ENCODE measurements at places on chromosomes 12 and 14.

DNA sequence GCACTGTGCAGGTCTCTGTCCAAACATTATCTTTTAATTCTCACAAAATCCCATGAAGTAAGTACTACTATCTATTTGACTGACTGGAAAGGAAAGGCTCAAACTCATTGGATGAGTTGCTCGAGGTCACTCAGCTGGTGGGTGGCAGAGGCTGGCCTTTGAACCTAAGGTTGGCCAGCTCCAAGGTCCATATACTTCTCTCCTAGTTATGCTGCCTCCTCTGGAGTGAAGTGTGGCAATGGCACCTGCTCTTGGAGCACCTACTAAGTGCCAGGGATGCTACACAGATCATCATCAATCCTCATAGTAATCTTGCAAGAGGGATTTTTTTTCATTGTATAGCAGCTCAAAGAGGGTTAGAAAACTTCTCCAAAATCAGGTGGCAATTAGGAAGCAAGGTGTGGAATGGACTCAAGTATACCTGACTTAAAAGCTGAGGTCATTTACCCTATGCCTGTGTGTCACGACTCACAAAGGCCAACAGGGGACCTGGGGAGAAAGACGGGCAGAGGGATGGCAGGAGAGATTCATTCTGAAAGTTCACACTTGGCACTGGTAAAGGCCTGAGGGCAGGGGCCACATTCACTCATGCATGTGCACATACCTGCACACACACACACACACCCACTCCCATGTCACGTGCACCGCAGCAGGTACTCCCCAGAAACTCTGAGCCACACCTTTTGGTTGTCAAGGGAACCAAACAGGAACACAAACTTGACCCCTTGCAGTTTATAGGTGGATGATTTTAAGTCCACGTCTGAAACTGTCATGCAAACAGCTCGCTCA, 146.4 kb downstream of the FOXN3 start:
- no peak for DNase-seq

DNA sequence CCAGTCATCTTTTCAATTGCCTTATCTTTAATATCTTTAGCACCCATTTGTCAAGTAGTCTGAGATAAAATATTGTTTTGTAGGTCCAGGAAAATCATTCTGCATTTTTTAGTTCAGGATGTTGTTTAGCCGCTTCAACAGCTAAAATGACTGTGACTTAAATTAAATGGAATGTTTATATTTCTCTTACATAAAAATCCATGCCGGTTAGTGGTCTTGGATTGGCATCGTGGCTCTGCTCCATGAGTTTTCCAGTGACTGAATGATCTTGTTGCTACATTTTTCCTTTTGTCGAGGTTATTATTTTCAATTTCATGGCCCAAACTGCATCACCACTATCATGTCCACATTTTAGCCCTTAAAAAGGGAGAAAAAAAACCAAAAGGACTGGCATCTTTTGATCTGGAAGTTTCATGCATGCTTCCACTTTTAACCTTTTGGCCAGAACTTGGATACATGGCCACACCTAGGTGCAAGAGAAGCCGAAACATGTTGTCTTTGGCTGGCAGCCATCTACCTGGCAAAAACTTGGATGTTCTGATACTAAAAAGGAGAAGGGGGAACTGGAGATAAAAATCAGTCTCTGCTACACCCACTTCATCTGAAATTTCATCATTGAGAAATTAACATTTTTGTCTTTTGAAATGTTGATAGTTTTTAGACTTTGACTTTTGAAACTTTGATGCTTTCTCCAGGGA, 142.4 kb downstream of the OTOGL start:
- DNase-seq: no peak

- DNase-seq: peak; percentile 14
Observed at GRCh38 chr12:6039894-6040601, 84.4 kb downstream of the VWF start.

- no peak for DNase-seq
Observed at GRCh38 chr12:71011261-71011660, 90.7 kb upstream of the PTPRR start.

DNA sequence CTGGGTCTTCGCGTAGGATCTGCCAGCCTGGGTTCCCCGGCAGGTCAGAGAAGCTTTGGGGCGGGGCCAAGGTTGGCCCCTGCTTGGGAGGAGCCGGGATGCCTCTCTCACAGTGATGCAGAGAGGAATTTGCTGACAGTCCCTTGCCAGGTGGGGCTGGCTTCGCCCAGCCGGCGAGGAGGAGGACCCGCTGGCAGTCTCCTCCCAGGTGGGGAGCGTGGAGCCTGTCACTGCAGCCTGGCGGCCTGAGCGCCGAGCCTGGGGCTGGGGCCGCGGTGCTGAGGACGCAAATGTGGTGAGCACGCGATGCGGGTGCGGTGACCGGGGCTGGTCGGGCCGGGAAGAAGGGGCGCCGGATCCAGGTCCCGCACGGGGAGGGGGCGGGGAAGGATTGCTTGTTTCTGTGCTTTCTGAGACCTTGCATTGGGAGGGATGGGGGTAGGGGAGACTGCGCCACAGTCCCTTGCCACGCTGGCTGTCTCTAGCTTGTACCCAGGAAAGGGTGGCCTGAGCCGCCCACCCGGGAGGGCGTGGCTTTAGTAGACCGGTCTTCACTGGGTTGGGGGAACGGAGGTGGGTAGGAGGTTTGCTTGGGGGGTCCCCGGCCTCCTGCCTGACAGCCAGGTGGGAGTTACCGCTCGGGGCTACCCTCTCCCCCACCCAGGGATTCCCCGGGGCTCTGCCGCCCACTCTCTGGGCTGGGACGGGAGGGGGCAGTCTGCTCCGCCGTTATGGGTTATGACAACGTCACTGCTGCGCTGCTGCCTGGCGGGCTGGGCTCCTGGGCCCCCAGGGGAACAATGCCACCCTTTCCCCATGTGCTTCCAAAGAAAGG, at the start of gene TMEM63C:
Gene TMEM63C, plus strand, starts transcription at position 196 of the 835 bp plus-strand sequence. CDS start 37,016 bp downstream, outside the sequence.
- peak; percentile 55 for DNase-seq

- no peak for DNase-seq
Observed at GRCh38 chr12:13631873-13632272, 349.5 kb downstream of the GRIN2B start.

DNA sequence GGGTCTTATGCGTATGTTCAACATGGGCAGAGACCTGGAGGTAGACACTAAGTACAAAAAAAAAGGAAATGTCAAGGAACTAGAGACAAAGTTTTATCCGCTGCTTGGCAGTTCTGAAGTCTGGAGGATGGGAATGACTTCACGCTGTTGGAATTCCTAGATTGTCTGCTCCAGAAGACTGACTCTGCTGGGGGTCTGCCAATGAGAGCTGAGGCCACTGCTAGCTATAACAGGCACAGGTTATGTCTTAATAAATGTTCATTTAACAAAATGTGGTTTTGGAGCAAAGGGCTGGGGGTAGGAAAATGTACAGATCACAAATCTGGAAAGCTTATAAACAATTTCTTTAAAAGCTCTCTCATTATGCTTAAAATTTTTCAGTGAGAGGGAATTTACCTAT, 5.9 kb downstream of the RNASE8 start:
- no peak for DNase-seq

- DNase-seq: no peak
Observed at GRCh38 chr12:4256043-4256826, 17.3 kb upstream of the CCND2 start.

- DNase-seq: no peak
Observed at GRCh38 chr14:89428546-89429198, 11.6 kb upstream of the FOXN3 start.

- no peak for DNase-seq
Observed at GRCh38 chr12:19957308-19958125, 410.8 kb upstream of the PDE3A start.

GRCh38 chr14:104732931-104733681, 9.1 kb downstream of the ADSS1 start:
- DNase-seq: no peak

DNA sequence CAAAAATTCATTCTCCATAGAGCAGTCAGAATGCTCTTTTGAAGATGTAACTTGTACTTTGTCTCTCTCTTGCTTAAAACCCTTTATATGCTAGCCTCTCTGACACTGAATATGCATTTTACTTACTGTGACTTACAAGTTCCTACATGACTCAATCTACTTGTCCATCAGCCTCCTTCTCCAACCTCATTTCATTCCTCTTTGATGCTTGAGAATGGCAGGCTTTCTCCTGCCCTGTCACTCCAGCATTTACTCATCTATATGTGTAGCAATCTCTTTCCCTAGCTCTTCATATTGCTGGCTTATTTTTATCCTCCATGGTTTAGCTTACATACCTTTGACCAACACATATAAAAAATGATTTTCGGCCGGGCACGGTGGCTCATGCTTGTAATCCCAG, 561.9 kb downstream of the CCER1 start:
- no peak for DNase-seq

DNA sequence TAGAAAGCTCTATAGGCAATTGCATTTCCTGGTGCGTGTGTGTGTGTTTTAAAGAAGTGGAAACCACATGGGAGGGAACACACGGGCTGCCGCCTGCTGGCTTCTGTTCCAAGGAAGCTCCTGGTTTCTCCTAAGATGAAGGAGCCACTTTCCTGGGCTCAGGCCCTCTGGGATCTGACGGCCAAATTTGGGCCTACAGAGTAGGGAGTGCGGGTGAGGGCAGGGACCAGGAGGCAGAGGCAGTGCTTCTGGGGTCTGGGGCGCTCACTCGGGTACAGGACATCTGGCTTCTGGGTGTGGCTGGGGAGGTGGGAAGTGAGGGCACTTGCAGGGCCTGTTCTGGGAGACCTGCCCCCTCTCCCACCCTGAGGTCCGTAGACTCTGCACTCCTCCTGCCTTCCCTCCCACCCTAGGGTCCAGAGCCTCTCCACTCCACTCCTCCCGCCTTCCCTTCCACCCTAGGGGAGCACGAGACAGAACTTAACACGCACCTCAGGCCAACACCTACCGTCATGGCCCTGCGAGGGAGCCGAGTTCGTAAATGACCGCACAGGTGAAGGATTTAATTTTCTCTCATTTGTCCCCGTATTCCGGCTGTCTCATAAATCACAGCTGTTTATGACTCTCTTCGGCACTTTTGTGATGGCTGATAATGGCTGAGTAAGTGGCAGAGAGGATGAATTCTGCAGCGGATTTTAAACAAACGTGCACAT, 127.7 kb downstream of the KIF26A start:
- no peak for DNase-seq

DNA sequence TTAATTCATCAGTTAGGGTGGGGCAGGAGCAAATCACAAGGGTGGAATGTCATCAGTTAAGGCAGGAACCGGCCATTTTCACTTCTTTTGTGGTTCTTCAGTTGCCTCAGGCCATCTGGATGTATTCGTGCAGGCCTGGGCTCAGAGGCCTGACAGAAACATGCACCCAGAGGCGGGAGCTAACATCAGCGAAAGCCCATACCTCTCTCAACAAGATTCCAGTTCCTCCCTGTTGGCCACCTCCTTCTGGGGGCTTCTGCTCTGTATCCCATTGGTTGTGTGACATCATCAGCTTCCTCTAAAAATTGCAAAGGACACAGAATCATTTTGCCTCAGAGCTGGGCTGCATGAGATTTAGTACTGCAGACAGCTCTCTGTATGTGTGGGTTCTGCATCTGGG, 134.3 kb downstream of the ZNF664 start:
- no peak for DNase-seq

DNA sequence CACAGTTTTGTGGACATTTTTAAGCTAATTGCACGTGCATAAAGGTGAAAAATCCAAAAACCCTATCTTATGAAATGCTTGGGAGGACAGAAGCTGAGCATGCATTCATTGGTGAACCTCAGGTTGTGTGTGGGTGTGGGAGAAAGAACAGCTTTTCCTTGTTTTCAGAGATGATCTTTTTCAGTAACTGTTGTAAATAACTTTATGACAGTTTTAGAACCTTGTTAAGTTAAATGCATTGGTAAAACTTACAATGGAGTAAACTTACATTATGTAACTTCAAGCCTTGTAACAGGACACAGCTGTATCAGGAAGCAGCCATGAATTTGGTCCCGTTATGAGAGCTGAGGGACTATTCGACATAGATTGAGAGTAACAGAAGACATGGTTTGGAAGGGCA, 587.4 kb downstream of the GALC start:
- no peak for DNase-seq

DNA sequence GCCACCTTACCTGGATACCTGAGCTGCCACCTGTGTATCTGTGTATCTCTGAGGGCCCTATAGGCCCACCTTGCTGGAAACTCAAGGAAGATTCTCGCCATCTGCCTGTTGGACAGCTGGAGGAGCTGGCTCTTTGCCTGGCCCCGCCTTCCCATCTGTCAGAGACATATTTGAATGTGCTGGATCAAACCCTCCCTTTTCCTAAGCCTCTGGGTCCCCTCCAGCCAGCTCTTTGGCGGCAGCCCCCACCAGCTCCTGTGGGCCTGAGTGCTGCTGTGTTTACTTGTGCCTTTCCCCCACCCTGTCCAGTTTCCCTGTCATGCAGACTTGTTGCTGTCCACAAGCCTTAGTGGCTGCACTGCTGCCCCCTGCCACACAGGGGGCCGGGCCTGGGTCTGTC, 55.9 kb upstream of the SRSF5 start:
- no peak for DNase-seq

DNA sequence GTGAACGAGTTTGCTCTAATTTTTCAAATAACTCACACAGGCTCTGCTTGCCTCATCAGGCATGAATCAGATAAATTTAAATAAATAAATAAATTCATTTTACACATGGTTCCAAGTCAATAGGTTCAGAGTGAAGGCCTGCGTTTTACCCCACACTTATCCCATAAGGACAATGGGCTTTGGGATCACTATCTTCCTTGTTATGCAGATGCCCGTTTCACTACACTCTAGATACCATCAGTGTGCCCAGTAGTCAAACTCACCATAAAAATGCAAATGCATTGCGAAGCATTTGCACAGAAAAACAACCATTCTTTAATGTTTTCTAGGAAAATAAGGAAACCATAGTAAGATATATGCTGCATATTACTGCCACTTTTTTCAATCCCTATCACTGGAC, 155.9 kb upstream of the CCDC196 start:
- DNase-seq: no peak

- no peak for DNase-seq
Observed at GRCh38 chr12:130831876-130832405, 7.1 kb downstream of the STX2 start.

DNA sequence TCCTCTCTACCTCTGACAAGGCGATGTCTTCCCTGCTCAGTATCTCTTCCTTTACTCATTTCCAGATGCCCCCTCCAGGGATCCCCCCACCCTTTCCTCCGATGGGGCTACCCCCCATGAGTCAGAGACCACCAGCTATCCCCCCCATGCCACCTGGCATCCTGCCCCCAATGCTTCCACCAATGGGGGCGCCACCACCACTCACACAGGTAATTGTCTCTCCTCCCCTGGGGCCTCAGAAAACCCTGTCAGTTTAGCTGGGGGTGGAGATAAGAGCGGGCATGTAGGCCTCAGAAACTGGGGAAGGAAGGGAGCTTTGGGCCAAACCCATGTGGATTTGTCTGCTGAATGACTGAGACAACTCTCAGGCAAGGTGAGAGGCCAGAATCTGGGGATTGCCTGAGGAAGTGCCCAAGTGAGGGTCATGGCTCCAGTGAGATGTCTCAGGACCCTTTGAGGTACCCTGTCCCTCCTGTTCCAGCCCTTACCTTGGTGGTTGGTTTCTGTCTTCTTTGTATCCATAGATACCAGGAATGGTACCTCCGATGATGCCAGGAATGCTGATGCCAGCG, 8.1 kb downstream of the PRPF40B start:
- no peak for DNase-seq

- DNase-seq: no peak
Observed at GRCh38 chr12:119134284-119135072, 44.3 kb upstream of the HSPB8 start.
